Tongue (tissue), 3 donors: ENCODE measurements at places on chromosomes 16 and 17.

GRCh38 chr17:30116345-30116660 is 313 bp upstream of the NSRP1 start:
- no peak for DNase-seq

- DNase-seq = no peak
These were observed 647 bp upstream of the TMEM238L start for GRCh38 chr17:10804546-10804945.

DNA sequence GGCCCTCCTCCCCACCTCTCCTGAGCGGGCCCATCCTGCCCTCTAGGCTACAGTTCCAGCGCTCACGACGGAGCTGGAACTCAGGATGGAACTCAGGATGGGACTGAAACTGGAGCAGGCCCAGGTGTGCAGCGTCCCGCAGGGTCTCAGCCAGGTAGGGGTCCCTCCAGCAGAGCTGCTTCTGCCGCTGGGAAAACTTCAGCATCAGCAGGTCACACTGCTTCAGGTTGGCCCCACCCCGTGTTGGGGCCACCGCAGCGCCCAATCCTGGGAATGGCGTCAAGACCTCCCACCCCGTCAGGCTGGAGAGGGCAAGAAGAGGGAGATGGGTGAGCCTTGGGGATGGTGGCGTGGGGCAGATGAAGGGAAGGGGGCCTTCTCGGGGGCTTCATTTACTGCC is 62.6 kb upstream of the TMEM97 start:
- DNase-seq = no peak

- no peak for DNase-seq
These were observed 18.5 kb upstream of the LLGL1 start for GRCh38 chr17:18206962-18207361.

- no peak for DNase-seq
These were observed 131.5 kb upstream of the CHMP6 start for GRCh38 chr17:80860101-80860671.

GRCh38 chr16:49216593-49216992 is 65.0 kb downstream of the CBLN1 start:
- DNase-seq = no peak
